ENCODE measurements at places on chromosomes 7 and 10. TPM values are rescaled to one million over a fixed set of nuclear protein-coding genes. Genes with fewer than 3 reads are reported as not detected.

PVRIG gene
- total RNA-seq: 0.78 TPM

PSD gene
- not detected for total RNA-seq

LRRC18 gene
- total RNA-seq: not detected

CAV2 gene
- 93.8 TPM for total RNA-seq

GRCh38 chr10:74084955-74085354 lies 65.7 kb downstream of the AP3M1 start:
- no peak overlapping the region for H3K27ac ChIP-seq
- H3K27me3 ChIP-seq: no peaks in the 10 kb centered on the region
- H3K36me3 ChIP-seq: peaks cover 24% of the 10 kb centered on the region
- H3K4me3 ChIP-seq: no peak overlapping the region
- no peak for DNase-seq

DNA sequence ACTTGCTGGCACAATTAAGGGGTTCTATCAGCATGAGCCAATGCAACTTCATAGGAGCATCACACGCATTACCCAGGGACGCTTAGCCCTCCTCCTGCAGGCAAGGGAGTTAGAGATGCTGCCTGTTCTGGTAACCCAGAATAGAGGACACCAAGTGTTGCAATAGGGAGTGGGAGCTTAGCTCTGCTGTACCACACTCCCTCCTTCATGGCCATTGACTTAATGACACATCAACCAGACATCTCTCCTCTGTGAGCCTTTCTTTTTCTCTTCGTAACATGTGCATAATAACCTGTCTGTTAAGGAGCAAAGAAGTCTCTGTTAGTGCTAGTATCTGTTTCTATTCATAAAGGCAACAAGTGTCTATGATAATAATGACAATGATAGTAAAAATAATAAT lies 282.4 kb downstream of the SORCS3 start:
- H3K36me3 ChIP-seq: no peaks in the 10 kb centered on the region
- H3K27me3 ChIP-seq: no peaks in the 10 kb centered on the region
- DNase-seq: no peak
- H3K4me3 ChIP-seq: no peak overlapping the region
- no peaks in the 10 kb centered on the region for H3K4me1 ChIP-seq

GRCh38 chr10:123017421-123018165 lies 8.8 kb downstream of the ACADSB start:
- no peaks in the 10 kb centered on the region for H3K27me3 ChIP-seq
- DNase-seq: no peak
- no peaks in the 10 kb centered on the region for H3K4me1 ChIP-seq
- no peak overlapping the region for H3K4me3 ChIP-seq
- H3K36me3 ChIP-seq: no peaks in the 10 kb centered on the region

GRCh38 chr7:133051066-133051465 lies 30.8 kb downstream of the CHCHD3 start:
- H3K4me3 ChIP-seq: no peak overlapping the region
- DNase-seq: no peak
- H3K36me3 ChIP-seq: no peaks in the 10 kb centered on the region
- H3K4me1 ChIP-seq: peaks cover 29% of the 10 kb centered on the region
- H3K27ac ChIP-seq: peak overlapping the region; percentile 63

DNA sequence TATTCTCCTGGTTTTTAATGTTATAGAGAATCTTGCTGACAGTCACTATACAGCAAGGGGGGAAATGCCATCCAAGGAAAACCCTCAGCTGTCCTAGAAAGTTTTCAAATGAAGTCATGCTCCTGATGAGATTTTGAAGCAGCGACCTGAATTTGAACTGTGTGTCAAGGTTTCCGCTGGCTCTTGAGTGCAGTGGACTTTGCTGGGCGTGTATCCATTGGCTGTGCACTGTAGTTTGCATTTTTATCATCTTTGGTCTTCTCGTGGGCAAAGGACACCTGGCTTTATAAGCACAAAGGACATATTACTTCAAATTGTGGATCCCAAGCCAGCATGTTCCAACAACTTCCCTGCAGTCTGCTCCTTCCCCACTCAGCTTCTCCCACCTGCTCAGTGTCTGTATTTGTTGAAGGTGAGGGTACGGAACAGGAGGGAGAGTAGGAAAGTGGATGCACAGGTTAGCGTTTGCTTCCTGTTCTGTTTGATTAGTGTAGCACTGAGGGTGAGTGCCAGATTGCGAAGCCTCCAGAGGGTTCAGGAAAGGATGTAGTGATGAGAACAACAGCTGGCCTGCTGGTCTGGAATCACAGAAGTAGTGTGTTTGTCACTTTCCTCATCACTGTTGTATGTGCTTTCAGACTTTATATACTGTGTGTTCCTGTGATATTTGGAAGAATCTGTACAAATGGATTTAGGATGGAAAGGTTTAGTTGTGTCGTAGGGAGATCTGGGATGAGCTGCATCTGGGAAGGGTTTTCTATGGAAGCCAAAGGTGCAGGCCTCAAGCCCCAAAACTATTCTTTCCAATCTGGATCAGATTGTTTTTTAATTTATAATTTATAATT lies 204.8 kb downstream of the BMPER start:
- no peaks in the 10 kb centered on the region for H3K27me3 ChIP-seq
- no peak overlapping the region for H3K4me3 ChIP-seq
- no peaks in the 10 kb centered on the region for H3K36me3 ChIP-seq
- H3K4me1 ChIP-seq: no peaks in the 10 kb centered on the region

DNA sequence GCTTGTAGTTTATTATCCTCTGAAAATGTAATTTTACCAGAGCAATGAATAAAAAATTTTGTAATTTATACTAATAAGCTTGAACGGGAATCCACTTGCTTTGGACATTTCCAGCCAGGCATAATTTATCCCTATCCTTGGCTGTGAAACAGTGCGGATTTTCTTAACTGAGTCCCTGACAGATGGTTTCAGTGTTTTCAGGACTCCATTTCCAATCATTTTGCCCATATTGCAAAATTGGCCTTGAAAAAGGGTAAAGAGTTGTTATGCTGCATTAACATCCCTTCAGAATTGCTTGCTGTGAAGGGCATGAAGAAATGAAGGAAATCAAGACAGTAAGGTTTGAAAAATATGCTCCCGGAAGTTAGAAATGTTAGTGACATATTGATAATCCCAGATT lies 57.7 kb downstream of the NXPH1 start:
- no peak overlapping the region for H3K27ac ChIP-seq
- H3K27me3 ChIP-seq: no peaks in the 10 kb centered on the region
- no peaks in the 10 kb centered on the region for H3K4me1 ChIP-seq
- no peak overlapping the region for H3K4me3 ChIP-seq
- H3K36me3 ChIP-seq: no peaks in the 10 kb centered on the region

DNA sequence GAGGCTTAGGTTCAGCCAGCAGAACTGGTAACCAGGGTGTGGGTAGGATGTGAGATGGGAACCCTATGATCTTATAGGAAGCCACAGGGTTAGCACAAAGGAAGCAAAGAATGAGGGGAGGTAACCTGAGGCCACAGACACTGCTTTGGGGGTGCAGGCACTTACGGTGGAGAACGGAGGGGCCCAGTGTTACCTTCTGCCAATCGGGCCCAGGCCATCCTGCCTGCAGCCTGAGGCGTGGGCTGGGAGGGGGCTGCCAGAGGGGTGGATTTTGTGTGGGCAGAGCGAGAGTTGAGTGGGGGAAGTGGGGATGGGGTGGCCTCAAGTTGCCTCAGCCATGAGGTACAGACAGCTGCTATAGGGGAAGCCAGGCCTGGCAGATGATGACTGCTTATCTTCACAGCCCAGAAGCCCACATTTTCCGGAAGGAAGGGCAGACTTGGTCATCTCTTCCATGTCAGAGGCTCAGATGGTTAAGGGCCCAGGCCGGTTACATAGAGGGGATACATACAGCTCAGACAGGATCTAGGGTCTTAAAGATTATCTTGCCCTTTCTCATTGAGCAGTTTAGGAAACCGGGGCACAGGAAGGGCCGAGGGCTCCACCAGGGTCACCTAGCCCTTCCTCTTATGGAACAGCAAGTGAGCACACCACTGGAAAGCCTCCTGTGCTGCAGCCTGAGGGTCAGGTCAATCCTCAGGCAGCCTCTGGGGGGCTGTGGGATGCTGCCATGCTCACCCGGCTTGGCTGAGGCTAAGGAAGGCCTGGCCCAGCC lies 24.4 kb upstream of the VSIR start:
- H3K36me3 ChIP-seq: no peaks in the 10 kb centered on the region
- H3K4me1 ChIP-seq: no peaks in the 10 kb centered on the region
- H3K4me3 ChIP-seq: no peak overlapping the region
- DNase-seq: no peak
- H3K27me3 ChIP-seq: no peaks in the 10 kb centered on the region

- no peak for DNase-seq
- H3K27ac ChIP-seq: no peak overlapping the region
- no peak overlapping the region for H3K4me3 ChIP-seq
- H3K27me3 ChIP-seq: no peaks in the 10 kb centered on the region
- no peaks in the 10 kb centered on the region for H3K36me3 ChIP-seq
These were observed 29.0 kb downstream of the CTNNA3 start for GRCh38 chr10:67667035-67667425.

- no peak for DNase-seq
- H3K4me3 ChIP-seq: no peak overlapping the region
- no peaks in the 10 kb centered on the region for H3K27me3 ChIP-seq
- no peaks in the 10 kb centered on the region for H3K36me3 ChIP-seq
- H3K27ac ChIP-seq: no peak overlapping the region
These were observed 112.6 kb downstream of the ZPBP start for GRCh38 chr7:49980465-49980864.

DNA sequence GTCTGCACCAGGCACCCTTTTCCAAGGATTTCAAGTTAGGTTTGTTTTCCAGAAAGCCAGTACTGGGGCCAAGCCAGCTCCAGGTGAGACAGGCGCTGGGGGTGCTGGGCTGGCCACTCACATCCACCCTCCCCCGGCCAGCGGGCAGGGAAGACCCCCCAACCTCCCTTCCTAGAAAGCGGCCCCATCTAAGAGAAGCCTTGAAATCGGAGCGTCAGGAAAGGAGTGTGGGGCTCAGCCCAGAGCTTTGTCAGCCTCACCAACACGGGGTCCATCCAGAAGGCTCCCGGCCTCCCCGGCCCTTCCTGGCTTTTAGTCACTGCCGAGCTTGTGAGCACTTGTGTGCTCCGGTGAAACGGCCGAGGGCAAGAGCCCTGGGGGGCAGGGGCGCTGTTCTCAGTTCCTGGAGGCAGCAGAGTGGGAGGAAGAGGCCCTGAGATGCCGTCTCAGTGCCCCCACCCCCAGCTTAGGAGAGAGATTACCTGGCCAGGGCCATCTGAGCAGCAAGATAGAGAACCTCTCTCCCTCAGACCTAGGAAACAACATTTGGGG lies 39.6 kb downstream of the PDGFA start:
- H3K36me3 ChIP-seq: no peaks in the 10 kb centered on the region
- no peaks in the 10 kb centered on the region for H3K4me1 ChIP-seq
- no peak for DNase-seq
- no peaks in the 10 kb centered on the region for H3K27me3 ChIP-seq
- H3K27ac ChIP-seq: no peak overlapping the region

- no peak for DNase-seq
- no peaks in the 10 kb centered on the region for H3K27me3 ChIP-seq
- no peaks in the 10 kb centered on the region for H3K36me3 ChIP-seq
- H3K4me3 ChIP-seq: no peak overlapping the region
- H3K4me1 ChIP-seq: no peaks in the 10 kb centered on the region
These were observed 29.3 kb downstream of the CYCS start for GRCh38 chr7:25095516-25096345.
